ENCODE measurements at places on chromosomes 11 and 22.

DNA sequence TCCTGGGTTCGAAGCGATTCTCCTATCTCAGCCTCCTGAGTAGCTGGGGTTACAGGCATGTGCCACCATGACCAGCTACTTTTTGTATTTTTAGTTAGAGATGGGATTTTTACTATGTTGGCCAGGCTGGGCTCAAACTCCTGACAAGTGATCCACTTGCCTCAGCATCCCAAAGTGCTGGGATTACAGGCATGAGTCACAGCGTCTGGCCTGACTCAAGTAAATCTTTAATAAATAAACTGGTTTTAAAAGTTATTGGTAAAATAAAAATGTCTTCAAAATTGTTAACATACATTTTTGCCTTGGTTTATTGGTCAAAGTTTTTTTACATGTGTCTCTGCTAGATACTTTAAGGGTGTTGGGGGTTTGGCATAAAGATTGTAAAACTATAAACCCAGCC, 7.3 kb upstream of the PES1 start:
- DNase-seq: no peak

DNA sequence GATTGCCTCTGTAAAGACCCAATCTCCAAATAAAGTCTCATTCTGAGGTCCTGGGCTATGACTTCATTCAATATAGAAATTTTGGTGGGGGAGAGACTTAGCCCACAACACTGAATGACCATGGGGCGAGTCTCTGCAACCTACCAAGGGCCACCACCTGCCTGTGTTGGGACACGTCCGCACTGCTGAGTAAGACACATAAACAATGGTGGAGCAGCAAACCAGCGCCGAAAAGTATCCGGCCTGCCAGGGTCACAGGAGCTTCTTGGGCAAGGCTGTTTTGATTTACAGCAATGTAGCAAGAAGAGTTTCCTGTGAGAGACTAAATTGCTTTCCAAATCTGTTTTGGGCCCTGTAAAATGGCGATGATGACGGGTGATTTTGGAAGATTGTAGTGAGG, 122.3 kb downstream of the SHANK2 start:
- no peak for DNase-seq

GRCh38 chr11:119727523-119728151, 1.4 kb downstream of the NECTIN1 start:
- no peak for DNase-seq

- DNase-seq: peak; percentile 19
Measured at GRCh38 chr11:115170133-115170815, 333.9 kb downstream of the CADM1 start.

DNA sequence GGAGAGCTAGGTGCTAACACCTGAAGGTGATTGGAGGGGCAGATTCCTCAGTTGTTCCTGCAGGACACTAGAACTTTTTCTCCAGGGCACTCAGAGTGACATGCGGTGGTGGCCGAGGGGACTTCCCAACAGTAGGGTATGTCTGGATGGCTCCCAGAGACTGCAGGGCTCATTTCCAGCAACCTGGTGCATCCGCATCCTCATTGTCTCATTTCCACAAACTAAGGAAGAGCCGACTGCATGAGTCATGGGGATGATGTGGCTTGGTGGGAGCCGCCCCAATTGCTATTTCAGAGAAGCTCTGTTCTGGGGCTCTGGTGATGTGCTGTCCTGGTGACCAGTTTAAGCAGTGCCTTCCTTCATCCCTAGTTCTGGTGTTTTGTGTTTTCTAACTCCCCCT, 2.8 kb upstream of the ROBO4 start:
- DNase-seq: no peak

Measured in large intestine (tissue), 12 donors.